ENCODE measurements at places on chromosomes 1 and 21. TPM values are rescaled to one million over a fixed set of nuclear protein-coding genes. Genes with fewer than 3 reads are reported as not detected.

Gene SELL
- total RNA-seq: 1.6 TPM

Gene HIVEP3
- total RNA-seq: 0.93 TPM

Gene MRPL24
- 34.7 TPM for total RNA-seq

Gene HSPB7
- total RNA-seq: not detected

Gene PLCH2
- under 0.01 TPM for total RNA-seq

Gene COG2
- 20.1 TPM for total RNA-seq

Gene GOLT1A
- total RNA-seq: not detected

Measured in dermis blood vessel endothelial cell (primary cell).